ENCODE measurements at places on chromosomes 2 and 18.

- DNase-seq: no peak
Measured at GRCh38 chr2:21469158-21469557, 345.4 kb downstream of the TDRD15 start.

GRCh38 chr2:112582314-112582746 lies 2.1 kb upstream of the CHCHD5 start:
- DNase-seq: peak; percentile 16

- DNase-seq: no peak
Measured at GRCh38 chr18:42211201-42211600, 256.2 kb downstream of the PIK3C3 start.

- no peak for DNase-seq
Measured at GRCh38 chr2:167832868-167833287, 414.5 kb downstream of the STK39 start.

- DNase-seq: no peak
Measured at GRCh38 chr2:126890136-126890510, 8.6 kb upstream of the TEX51 start.

DNA sequence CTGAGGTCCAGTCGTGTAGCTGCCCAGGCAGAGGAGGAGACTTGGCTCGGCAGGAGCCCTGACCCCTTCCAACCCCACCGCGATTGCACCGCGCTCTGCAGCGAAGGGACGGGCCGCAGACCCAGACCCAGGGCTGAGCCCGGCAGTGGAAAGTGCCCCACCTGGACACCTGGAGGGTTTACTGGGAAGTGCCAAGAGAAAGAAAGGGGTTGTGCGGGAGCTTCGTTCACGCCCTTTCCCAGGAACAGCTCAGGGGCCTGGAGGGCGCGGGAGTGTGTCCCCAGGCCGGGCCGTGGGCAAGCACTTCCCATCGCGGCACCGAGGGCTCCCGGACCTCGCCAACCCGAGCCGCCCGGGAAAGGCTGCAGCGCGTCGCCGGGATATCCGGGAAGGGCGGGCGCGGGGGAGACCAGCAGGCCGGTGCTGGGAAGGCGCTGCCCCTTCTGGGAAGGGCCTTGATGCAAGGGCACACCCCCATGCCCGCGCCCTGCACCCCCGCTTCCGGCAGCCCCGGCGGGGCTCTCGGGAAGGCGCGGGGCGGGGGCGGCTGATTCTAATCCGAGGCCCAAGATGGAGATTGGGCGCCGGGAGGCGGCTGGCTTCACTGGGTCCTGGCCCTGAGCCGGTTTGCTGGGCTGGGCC lies 36.1 kb upstream of the MRPL33 start:
- no peak for DNase-seq

GRCh38 chr2:234453216-234453615 lies 43.7 kb downstream of the ARL4C start:
- DNase-seq: no peak

DNA sequence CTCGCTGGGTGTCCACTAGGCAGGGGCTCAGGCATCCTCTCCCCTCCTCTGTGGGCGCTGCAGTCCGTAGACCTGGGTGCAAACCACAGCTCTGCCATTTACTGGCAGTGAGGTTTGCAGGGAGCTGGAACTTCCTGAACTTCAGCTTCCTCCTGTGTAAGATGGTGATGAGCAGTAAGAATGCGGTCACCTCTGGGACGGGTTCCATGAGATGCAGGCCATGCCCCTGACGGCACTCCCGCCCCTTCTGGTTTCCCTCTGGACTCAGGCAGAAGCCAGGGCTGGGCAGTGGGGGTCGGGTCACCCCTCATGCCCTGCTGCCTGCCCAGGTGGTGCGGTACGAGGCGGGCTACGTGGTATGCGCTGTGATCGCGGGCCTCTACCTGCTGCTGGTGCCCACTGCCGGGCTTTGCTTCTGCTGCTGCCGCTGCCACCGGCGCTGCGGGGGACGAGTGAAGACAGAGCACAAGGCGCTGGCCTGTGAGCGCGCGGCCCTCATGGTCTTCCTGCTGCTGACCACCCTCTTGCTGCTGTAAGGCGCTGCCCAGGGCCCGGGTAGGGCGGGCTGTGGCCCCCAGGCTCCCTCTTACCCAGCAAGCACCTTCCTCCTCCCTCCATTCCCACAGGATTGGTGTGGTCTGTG lies 1.5 kb downstream of the PROM2 start:
- DNase-seq: no peak

- DNase-seq: no peak
Measured at GRCh38 chr2:174120346-174120745, 128.0 kb downstream of the OLA1 start.

DNA sequence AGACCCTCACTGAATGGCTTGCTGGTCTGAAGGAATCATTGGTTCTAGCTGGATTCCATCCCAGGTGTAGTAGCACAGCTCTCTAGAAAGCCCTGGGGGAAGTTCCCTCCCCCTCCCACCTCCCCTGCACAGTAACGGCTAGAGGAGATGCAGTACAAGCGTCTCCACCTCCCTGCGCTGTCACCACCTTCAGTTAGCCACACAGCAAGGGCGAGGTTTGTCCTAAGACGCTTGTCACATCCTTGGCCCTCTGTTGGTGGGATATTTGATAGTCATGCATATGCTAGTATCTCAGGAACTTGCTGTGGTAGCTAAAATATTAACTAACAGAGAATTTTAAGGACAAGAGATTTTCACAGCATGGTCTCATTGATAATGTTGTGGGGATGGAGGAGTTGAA lies 19.4 kb downstream of the TRAPPC12 start:
- DNase-seq: no peak

DNA sequence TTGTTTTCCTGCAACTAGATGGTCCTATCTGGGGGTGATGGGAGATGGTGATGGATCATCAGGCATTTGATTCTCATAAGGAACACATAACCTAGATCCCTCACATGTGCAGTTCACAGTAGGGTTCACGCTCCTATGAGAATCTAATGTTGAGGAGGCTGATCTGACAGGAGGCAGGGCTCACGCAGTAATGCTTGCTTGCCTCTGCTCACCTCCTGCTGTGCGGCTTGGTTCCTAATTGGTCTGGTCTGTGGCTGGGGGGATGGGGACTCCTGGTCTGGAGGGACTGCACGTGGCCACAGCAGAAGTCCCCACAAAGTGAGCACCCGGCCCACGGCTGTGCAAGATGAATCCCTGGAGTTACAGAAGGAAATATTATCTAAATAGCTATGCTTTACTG lies 11.3 kb downstream of the MC5R start:
- no peak for DNase-seq

- DNase-seq: no peak
Measured at GRCh38 chr18:11419338-11419737, 190.1 kb upstream of the SLC35G4 start.

- no peak for DNase-seq
Measured at GRCh38 chr2:43537137-43537536, 58.7 kb downstream of the THADA start.

DNA sequence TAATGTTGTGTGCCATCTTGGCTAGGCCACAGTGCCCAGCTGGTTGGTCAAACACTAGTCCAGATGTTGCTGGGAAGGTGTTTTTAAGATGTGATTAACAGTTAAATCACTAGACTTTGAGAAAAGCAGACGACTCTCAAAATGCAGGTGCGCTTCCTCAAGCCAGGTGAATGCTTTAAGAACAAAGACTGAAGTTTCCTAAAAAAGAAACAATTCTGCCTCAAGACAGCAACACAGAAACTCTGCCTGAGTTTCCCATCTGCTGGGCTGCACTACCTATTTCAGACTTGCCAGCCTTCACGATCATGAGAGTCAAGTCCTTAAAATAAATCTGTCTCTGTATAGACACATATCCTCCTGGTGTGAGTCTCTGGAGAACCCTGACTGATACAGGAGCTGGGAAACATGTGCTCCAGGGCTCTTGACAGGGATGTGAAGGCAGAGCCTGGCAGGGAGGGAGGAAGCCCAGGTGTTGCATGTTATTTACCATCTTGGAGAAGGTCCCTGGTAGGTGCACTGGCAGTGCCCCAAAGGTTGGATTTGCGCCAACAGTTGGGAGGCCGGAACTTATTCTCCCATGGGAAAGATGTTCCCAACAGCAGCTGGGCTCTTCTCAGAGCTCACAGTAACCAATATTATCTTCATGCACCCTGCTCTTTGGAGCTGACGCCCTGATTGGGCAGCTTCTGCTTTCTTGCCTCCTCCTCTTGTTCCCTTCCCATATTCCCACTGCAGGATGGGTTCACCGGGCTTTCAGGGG lies 43.9 kb downstream of the ST6GAL2 start:
- DNase-seq: no peak

- no peak for DNase-seq
Measured at GRCh38 chr2:22929998-22930397, 455.0 kb upstream of the KLHL29 start.

- peak; percentile 52 for DNase-seq
Measured at GRCh38 chr2:162768656-162769055, 69.9 kb downstream of the KCNH7 start.

Data from NCI-H1436 treated with DMSO at 0.1 percent for 48 hours (cell line).